Muscle of arm (tissue), 14 donors: ENCODE measurements at places on chromosomes 5 and 9.

- no peak for DNase-seq
Observed at GRCh38 chr5:108111736-108112135, 270.2 kb downstream of the FBXL17 start.

- DNase-seq, result no peak
Observed at GRCh38 chr5:133347039-133347438, 265.3 kb downstream of the FSTL4 start.

DNA sequence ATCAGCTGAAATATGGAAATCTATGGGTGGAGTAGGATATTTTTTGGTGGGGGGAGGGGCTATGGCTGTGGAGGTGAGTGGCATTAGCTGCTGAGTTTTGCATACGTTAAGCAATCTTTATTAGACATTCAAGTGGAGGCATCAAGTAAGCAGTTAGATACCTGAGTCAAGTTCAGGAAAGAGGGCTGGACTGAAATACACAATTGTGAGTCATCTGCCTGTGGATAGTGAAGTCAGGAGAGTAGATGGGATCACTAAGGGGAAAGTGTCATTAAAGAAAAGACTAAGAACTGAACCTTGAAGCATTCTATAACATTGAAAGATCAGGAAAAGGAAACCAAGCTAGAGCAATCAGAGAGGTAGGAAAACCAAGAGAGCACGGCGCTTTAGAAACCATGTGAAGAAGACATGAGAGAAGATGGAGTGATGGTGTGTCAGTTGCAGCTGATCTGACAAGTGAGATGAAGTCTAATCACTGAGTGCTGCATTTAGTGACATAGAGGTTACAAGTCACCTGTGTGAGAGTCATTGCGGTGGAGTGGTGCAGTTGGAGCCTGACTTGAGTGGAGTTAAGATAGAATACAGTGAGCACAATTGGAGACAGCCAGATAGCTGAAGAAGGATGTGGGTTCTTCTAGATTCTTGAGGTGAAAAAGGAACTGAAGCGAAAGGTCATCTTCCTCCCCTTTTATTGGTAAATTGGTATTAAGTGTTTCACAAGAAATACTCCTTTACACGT lies 88.7 kb downstream of the PIP5K1B start:
- DNase-seq, result no peak

GRCh38 chr9:137008312-137008711 lies 11.9 kb upstream of the CLIC3 start:
- DNase-seq, result no peak

- no peak for DNase-seq
Observed at GRCh38 chr5:134975078-134975715, 7.5 kb downstream of the CATSPER3 start.

DNA sequence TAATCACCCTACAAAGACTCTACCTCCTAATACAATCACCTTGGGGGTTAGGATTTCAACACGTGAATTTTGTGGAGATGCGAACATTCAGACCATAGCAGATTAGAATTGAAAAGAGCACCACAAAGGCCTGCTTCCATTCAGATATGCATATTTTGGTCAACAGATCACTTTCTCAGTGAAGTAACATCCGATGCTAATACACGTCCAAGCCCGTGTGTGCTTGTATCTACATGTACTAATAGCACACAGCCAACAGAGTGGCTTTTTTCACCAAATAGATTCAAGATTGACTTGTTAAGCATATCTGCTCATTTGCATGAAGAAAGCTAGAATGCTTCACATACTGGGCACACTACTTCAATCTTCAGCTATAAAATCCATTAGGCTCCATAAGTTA lies 35.6 kb upstream of the SSBP2 start:
- DNase-seq, result no peak
